ENCODE measurements at places on chromosomes 6 and 20.

DNA sequence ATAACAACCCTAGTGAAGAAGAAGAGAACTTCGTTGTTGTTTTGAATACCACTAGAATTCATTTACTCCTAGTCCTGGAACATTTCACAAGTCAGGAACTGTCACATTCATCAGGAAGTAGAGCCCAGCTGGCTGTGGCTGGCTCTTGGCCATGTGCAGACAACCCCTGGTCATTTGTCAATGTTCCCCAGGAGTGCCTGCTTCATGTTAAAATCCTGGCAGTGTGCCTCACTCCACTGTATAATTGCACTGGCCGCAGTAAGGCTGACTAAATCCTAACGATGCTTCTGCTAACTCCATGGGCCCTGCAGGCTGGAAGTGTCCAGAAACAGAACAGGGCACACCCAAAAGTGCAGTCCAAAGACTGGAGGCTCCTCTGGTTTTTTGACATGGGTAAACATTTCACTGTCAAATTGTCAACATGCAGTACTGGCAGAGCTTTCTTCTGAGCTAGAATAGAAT, 41.5 kb upstream of the ADGRF1 start:
- peak; percentile 78 for DNase-seq

- no peak for DNase-seq
These were observed 238.6 kb upstream of the RNF217 start for GRCh38 chr6:124723671-124724070.

DNA sequence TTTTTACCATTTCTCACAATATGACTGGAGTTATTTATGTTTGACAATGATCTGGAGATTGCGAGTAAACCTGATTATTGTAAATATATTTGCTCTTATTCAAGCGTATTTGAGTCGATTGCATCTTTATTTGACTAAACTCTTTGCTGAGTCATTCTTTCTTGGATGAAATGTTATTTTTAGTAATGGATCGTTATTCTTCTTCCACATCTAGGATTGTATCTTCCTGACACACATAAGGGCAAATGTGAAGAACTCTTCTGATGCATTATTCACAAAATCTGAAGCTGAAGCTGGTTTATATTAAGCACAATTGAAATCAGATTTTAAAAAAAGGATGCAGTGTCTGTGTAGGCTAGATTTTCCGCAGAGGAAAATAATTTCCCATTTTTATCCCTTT, 68.2 kb downstream of the SEL1L2 start:
- no peak for DNase-seq

- no peak for DNase-seq
These were observed 184.4 kb downstream of the UNC5CL start for GRCh38 chr6:40854592-40854991.

GRCh38 chr6:465531-466348, 74.2 kb downstream of the IRF4 start:
- no peak for DNase-seq

DNA sequence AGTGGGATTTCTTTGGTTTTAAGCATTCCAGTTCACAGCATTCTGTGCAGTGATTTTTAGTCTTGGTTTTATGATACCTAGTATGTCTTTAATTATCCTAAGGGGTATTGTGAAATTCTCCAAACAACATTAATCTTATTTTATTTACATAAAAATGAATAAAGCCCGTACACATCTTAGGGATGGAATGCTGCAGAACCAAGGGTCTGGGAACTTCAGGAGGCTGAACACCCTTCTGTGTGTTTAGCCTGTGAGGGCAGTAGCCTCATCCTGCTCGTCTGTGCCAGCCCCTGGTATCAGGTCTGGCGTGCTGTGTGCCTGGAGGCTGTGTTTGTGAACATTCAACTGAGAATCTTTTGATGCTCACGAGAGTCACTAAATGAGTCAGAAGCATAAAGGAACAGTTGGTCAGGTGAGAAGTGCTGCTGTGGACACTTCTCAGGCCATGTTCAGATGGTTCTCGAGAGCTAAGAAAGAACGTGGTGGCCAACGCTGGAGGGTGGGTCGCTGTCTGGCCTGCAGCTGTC, 25.2 kb upstream of the C20orf204 start:
- no peak for DNase-seq

DNA sequence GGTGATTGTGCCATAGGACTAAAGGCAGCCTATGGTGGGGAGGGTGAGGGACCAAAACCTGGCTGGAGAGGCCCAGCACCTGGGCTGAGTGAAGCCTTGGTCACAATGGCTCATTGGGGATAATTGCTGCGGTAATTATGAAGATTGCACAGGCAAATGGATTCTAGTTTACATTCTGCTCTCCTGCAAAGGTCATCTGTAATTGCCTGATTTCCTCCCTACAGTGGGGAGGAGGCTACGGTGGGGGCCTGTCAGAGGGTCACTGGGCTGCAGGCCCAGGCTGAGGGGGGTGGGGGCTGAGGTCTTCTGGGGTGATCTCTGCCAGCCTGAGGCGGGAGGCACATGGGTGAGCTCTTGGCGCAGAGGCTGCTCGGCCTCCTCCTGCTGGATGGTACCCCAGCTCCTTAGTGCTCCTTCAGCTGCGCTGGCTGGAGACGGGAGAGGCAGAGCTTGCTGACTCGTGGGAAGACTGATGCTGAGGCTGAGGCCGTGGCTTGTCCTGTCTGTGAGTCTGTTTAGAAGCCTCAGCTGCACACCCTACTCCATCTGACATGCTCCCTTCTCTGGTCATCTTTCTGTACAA, 30.3 kb downstream of the PACSIN1 start:
- DNase-seq, result no peak

All from kidney tubule cell (primary cell).